ENCODE measurements at places on chromosomes 16 and 17. TPM values are rescaled to one million over a fixed set of nuclear protein-coding genes. Genes with fewer than 3 reads are reported as not detected.

DNA sequence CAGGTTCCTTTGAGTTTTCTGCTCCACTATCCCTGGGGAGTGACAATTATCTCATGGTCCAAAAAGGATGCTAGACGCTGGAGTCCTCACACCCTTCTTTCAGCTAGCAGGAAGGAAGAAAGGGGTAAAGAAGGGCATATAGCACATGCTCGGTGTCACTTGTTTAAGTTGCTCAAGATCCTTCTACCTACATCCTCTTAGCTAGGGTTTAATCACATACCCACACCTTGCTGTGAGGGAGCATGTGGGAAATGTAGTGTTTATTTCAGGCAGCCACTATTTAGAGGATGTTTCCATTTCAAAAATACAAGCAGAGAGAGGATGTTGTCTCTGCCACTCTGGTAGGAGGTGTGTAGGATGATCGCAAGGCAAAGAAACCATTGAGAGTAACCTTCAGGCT, 4.5 kb downstream of the PRKCB start:
- no peak for DNase-seq

DNA sequence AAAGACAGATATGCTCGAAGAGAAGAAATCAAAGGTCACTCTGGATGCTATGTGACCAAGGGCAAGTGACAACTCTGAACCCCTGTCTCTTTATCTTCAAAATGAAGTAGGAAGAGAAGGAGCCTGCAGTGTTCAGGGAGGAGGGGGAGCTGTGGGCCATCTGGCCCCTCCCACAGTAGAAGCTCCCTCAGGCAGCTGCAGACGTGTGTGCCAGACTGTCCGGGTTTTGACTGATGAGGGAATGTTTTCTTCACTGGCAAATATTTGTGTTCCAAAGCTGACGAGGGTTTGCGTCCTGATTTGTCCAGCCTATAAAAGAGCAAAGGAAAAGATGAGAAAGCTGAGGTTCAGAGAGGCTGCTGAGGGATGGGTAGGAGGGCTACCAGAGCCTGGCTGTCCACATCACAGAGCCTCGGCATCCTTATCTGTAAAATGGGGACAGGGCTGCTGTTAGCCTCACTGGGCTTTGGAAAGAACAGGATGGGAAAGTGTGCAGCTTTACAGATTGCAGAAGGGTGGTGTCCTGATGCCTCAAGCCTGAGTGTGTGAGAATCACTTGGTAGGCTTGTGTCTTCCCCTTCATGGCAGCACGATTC, 1.8 kb upstream of the GINS2 start:
- DNase-seq = no peak

- peak; percentile 53 for DNase-seq
These were observed 54.9 kb upstream of the TOB1 start for GRCh38 chr17:50920891-50921586.

DNA sequence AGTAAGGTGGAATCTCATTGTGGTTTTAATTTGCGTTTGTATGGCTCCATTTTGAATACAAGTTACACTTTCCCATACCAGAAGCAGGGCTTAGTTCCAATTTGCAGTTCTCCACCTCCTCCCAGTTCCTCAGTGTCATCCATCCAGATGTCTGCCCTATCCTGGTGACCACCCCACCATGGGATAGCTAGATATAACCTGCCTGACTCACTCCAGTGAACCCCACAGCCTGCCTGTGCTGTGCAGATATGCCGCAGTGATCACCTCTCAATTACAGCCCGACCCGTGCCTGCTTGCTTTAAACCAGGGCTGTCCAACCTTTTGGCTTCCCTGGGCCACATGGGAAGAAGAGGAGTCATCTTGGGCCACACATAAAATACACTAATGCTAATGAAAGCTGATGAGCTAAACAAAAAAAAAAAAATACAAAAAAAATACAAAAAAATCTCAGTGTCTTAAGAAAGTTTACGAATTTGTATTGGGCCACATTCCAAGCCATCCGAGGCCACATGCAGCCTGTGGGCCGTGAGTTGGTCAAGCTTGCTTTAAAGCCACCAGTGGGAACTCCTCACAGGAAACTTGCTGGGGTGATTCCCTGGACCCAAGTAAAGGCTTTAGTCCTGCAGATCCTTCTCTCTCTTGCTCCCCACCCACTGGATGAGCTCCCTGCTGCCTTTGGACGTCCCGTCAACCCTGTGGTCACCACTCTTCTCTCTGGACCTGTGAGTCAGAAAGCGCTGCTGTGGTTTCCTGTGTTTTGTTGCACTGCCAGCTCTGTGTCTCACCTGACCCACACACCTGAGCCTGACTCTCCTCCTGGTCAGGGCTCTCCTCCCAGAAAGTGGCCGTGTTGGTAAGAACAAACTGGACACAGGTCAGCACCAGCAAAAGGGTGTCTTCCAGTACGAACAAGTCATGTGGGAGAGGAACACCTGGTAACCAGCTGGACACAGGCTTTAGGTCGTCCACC, 83.0 kb downstream of the EMP2 start:
- no peak for DNase-seq

DNA sequence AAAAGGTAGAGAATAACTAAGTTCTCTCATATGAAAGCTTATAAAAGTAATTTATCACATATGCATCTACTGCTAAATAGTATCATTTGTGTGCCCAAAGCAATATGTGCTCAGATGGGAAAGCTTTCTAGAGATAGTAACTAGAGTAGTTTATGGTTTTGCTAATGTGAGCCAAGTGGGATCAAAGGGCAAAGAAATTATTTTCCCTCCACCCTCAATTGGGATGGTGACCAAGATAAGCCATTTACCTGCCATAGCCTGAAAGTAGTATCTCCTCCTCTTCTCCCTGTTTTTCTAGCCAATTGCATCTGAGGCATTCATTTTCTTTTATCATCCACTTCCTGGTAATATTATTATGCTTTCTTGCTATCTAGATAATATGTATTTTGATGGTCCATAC, 41.9 kb upstream of the KCNJ16 start:
- DNase-seq = no peak

DNA sequence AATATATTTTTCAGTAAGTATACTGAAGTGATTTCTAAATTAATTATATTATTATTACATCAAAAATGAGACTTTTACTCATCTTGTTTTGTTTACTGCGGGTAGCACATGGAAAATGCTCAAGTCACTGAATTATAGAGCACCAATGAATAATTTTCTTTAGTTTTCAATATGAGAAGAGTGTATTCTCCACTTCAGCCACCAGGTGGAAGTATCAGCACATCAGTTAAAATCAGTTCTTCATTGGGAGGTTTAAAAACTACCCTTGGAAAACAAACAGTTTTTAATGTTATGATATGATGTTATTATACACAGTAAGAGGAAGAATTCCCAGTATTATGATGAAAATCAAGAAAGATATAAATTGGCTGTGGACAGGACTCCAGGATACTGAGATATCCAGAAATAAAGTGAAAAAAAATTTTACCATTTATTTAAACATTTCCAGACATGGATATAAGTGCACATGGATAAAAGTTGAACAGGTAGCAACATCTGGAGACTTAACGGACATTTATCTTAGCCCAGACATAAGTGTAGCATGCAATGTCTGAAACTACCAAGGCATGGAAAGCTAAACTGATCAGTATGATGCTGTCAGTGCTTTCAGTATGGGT, 467.3 kb downstream of the KCNJ2 start:
- DNase-seq = no peak

- no peak for DNase-seq
These were observed 83.7 kb upstream of the LGALS9 start for GRCh38 chr17:27547301-27547683.

GRCh38 chr16:84924331-84925091, 86.8 kb downstream of the ZDHHC7 start:
- DNase-seq = peak; percentile 65

DNA sequence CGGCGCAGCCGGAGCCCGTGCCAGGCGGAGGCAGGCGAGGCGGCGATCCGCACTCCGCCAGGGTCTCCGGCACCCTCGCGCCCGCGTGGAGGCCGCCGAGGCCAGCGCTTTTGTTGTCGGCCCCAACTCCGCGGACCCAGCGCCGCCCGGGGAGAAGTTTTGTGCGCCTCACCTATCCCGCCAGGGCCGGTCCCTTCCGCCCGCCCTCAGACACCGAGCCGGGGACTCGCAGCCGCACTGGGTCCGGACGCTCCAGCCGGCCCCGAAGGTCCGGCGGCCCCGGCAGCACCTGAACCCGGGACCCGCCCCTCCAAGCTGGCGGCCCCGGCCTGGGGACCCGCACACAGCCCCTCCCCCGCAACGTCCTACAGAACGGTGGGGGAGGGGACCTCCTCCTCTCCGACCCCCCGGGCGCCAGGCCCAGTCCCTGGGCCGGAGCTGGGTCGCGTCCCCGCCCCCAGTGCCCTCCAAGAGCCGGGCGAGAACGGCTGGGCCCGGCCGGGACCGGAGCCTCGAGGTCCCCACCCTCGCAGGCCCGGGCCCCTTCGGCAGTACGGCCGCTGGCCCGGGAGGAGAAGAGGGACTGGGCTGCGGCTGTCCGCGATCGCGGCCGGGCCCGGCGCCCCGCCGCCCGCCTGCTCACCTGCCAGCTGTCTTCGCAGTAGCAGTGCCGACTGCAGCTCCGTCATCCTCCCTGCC, 698 bp downstream of the UBE2G1 start:
- peak; percentile 51 for DNase-seq

DNA sequence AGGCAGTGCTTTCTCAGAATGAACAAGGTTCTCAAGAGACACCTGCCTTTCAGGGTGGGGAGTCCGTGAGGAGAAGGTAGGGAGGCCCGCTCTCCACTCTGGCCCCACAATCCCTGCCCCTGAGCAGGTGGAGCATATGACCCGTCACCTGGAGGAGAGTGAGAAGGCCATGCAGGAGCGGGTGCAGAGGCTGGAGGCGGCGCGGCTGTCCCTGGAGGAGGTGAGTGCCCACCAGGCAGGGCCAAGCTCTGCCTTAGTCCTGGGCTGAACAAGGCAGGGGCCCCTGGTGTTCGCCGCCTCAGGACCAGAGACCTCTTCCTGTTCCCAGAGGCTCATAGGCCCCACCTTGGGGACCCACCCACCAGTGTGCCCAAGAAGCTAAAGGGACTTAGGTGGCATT, 2.5 kb upstream of the RAC3 start:
- no peak for DNase-seq

DNA sequence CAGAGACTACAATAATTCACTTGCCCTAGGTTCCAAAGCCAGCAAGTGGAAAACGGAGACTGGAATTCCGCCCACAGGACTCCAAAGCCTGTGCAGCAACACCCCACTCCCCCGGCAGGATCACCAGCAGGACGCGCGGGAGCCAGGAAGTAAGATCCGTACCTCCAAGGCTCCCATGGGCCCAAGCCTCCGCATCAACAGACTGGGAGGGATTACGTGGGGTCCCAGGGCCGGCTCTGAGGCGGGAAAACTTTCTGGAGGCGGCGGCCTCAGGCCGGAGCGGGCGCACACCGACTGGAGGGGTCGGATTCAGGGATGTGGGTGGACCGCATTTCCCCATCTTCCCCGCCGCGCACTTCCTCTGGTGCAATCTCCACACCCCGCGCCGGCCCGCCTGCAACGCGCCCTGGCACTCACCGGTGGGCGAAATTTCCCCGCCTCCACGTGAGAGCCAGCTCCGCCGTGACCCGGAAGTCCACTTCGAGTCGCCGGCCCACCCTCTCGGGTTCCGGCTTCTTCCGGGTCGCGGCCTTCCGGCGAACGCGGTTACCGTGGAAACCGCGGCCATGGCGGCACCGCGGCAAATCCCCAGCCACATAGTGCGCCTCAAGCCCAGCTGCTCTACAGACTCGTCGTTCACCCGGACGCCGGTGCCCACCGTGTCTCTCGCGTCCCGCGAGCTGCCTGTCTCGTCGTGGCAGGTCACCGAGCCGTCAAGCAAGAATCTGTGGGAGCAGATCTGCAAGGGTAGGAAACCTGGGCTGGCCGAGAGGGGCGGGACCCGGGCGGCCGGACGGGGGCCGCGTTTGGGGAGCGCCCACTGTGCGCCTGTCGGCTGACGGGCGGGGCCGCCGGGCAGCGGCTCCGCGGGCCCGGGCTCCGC, at the start of the genes IQCK and KNOP1:
Gene IQCK (plus strand): TSS at position 531 of the 883 bp plus-strand sequence. CDS start 36 bp downstream, at position 567.
Gene KNOP1 (minus strand): TSS at position 487 of the 883 bp plus-strand sequence. CDS start 3,192 bp downstream, outside the sequence.
- DNase-seq = peak; percentile 93

- DNase-seq = no peak
These were observed 13.9 kb upstream of the FOXF1 start for GRCh38 chr16:86496262-86496928.

DNA sequence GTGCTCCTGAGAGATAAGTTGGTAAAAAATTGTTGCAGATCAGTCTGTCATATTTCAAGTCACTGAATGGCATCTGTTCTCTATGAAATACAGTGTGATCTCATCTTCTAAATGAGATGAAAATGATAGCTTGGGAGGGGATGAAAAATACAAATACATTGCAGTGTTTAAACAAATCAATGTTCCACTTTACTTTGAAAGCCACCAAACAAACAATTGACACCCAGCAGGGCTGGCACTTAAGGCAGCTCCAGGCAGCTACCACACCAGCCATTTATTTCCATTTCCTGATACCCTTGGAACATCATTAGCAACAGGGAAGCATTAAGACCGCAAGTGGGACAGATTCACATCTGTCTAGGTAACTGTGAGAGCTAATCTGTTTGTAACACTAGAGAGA, 827.6 kb upstream of the KIF2B start:
- no peak for DNase-seq

- DNase-seq = peak; percentile 93
These were observed 8.1 kb upstream of the KIFC3 start for GRCh38 chr16:57810197-57811031.

DNA sequence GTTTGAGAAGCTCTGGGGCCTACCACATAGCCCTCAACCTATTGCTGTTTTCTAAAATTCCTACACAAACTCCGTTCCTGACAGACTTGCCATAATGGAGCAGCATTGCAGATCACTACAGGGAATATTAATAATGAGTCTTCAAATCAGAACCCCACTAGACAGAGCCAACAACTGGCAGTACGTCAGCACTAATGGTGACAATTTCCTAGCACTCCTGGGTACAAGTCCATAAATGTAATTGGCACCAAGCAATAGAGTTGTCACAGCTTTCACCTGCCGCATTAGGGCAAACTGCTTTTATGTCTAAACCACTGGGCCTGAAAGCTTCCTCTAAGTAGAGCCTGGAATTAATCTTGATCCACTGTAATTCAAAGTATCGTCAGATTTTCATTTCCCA, 25.5 kb upstream of the ABAT start:
- DNase-seq = no peak

GRCh38 chr16:67910158-67910557, 17.1 kb downstream of the PSKH1 start:
- no peak for DNase-seq

The C1QTNF1 gene
- 33.3 TPM for total RNA-seq

The RPL27 gene
- total RNA-seq = 459 TPM

The ICAM2 gene
- 14.2 TPM for total RNA-seq

The PPM1E gene
- total RNA-seq = 0.47 TPM

The FBXO39 gene
- total RNA-seq = not detected

The CHST4 gene
- not detected for total RNA-seq

The SECTM1 gene
- total RNA-seq = 213 TPM

The WNT9B gene
- not detected for total RNA-seq

The MAPT gene
- 1.4 TPM for total RNA-seq

The BTBD17 gene
- total RNA-seq = not detected

The DHX8 gene
- total RNA-seq = 54.7 TPM

Measured in mucosa of descending colon (tissue), 3 donors.